Fibroblast of mammary gland (primary cell): ENCODE measurements at places on chromosomes 7 and 10.

- no peak for DNase-seq
Measured at GRCh38 chr10:130398090-130398994, 262.2 kb downstream of the GLRX3 start.

GRCh38 chr7:18913106-18913505 is 204.3 kb downstream of the TWIST1 start:
- peak; percentile 21 for DNase-seq

DNA sequence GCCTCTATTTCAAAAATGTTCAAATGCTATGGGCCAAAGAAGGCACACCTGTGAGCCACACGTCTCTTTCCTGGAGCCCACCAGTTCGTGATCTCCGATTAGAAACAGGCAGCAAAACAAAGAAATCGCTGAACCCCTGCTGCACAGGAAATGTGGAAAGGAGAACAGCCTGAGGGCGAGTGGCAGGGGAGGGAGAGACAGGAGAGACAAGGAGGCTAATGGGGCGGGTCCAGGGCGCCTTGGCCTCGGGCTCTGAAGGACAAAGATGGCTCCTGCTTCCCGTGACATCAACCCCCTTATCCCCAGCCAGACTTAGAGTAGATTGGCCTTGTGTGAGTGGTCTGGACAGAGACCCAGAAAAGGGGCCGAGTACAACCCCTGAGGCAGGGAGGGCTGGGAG is 62.4 kb upstream of the DOCK1 start:
- no peak for DNase-seq

- DNase-seq, result peak; percentile 80
Measured at GRCh38 chr7:1197997-1198625, 34.6 kb upstream of the UNCX start.

- DNase-seq, result no peak
Measured at GRCh38 chr7:51062222-51062987, 254.2 kb downstream of the COBL start.

- DNase-seq, result peak; percentile 13
Measured at GRCh38 chr7:152571068-152571467, 104.9 kb downstream of the XRCC2 start.

- peak; percentile 86 for DNase-seq
Measured at GRCh38 chr7:130281260-130281659, 11.7 kb upstream of the CPA4 start.

DNA sequence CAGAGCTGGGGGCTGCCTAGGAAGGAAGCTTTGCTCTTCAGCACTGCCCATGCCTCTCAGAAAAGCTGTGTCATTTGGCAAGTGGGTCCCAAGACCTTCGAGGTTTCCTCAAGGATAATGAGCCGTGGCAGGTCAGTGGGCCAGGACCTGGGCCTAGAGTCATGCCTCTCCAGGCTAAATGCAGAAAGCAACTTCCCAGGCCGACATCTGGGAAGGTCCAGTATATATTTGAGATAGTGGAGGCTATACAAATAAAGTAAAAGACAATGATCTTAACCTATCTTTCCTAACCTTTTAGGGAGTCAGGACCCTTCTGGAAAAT is 2.4 kb upstream of the HOXA10 start:
- no peak for DNase-seq

DNA sequence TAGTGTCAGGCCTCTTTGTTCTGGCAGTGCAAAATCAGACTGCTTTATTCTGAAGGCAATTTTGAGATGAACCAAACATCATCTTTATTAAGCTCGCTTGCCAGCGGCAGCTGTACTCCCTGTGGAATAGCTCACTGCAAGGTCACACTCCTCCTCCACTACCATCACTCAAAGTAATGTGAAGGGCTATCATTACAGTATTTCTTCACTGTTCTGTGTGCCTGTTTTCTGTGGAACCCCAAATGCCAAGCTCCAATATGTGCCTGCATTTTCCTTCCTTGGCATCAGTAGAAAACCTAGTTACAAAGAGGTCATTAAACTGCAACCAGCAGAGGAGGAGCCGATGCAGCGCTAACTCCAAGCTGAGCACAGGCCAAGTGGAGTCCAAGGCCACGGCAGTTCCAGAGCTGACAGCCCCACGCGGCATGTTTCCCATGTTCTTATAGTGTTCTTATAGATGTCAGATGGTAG is 21.4 kb downstream of the BCCIP start:
- no peak for DNase-seq

- no peak for DNase-seq
Measured at GRCh38 chr7:36810032-36810431, 85.7 kb upstream of the AOAH start.

- no peak for DNase-seq
Measured at GRCh38 chr10:128440513-128441160, 314.4 kb upstream of the MKI67 start.
